ENCODE measurements at places on chromosomes 1 and 21. TPM values are rescaled to one million over a fixed set of nuclear protein-coding genes. Genes with fewer than 3 reads are reported as not detected.

Gene LCE2C
- total RNA-seq, result not detected

Gene IFI44L
- 6.6 TPM for total RNA-seq

Gene NBPF4
- not detected for total RNA-seq

Gene CLCA4
- not detected for total RNA-seq

Gene GGPS1
- 44.0 TPM for total RNA-seq

Gene LCE1F
- total RNA-seq, result not detected

- no peaks in the 10 kb centered on the region for H3K27me3 ChIP-seq
- no peak for DNase-seq
- no peaks in the 10 kb centered on the region for H3K36me3 ChIP-seq
Measured at GRCh38 chr1:113874012-113874879, 2.7 kb upstream of the PTPN22 start.

GRCh38 chr1:27365372-27366112, 1.2 kb downstream of the MAP3K6 start:
- no peaks in the 10 kb centered on the region for H3K36me3 ChIP-seq
- H3K27me3 ChIP-seq, result peaks cover 11% of the 10 kb centered on the region
- peak overlapping the region; percentile 68 for H3K4me3 ChIP-seq
- peaks cover 15% of the 10 kb centered on the region for H3K4me1 ChIP-seq
- no peak overlapping the region for H3K27ac ChIP-seq
- DNase-seq, result peak; percentile 74

- H3K27ac ChIP-seq, result no peak overlapping the region
- H3K4me3 ChIP-seq, result no peak overlapping the region
- no peaks in the 10 kb centered on the region for H3K4me1 ChIP-seq
- no peaks in the 10 kb centered on the region for H3K27me3 ChIP-seq
- no peak for DNase-seq
- peaks cover 78% of the 10 kb centered on the region for H3K36me3 ChIP-seq
Measured at GRCh38 chr21:43020771-43021170, 46.4 kb downstream of the PKNOX1 start.

GRCh38 chr1:70458131-70458530, 47.1 kb downstream of the CTH start:
- no peak for DNase-seq
- no peaks in the 10 kb centered on the region for H3K36me3 ChIP-seq
- no peaks in the 10 kb centered on the region for H3K4me1 ChIP-seq
- no peaks in the 10 kb centered on the region for H3K27me3 ChIP-seq

DNA sequence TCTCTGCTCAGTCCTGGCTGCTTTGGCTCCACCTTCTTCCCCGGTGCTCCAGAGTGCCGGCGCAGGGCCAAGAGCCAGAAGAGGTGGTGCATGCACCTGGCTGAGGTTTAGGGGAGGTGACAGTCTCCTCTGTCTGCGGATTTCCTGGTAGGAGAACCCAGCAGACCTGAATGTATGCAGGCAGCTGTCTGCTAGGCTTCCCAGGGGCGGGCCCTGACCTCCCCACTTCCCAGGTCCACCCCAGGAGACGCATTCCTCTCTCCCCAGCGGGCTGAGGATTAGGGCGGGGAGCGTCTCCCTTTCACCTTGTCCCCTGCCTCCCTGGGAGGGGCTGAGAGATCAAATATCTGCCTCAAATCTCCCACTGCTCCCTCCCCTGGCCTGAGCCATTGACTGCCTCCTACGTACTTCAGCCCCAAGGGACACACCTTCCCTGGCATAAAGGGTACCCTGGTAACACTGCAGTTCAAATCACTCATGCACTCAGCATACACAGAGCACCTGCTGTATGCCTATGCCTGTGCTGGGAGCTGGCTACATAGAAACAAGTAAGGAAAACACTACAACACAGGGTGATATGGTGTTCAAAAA, 27.5 kb downstream of the DMBX1 start:
- H3K27ac ChIP-seq, result no peak overlapping the region
- DNase-seq, result no peak
- H3K4me1 ChIP-seq, result peaks cover 5% of the 10 kb centered on the region
- H3K36me3 ChIP-seq, result no peaks in the 10 kb centered on the region

GRCh38 chr21:32140604-32141317, 138.1 kb downstream of the MIS18A start:
- H3K27me3 ChIP-seq, result peaks cover 17% of the 10 kb centered on the region
- H3K4me3 ChIP-seq, result no peak overlapping the region
- no peaks in the 10 kb centered on the region for H3K4me1 ChIP-seq

DNA sequence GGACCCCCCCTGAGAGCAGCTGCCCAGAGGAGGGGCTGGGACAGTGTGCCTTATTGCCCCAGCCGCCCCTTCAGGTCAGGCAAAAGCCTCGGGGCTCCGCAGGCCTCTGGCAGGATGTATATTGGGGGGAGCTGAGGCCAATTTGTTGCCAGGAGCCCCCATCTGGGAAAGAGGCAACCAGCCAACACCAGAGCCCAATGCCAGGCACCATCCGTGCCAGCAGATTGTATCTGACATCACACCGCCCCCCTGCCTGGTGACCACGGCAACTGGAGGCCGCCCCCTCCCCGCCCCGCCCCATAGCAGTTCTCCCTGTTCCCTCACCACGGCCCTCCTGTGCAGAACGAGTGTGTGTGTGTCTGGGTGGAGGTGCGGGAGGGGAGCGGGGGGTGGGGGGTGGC, 3.6 kb upstream of the PLEKHG5 start:
- H3K36me3 ChIP-seq, result no peaks in the 10 kb centered on the region
- no peak overlapping the region for H3K27ac ChIP-seq
- H3K4me1 ChIP-seq, result peaks cover 2% of the 10 kb centered on the region
- DNase-seq, result no peak

DNA sequence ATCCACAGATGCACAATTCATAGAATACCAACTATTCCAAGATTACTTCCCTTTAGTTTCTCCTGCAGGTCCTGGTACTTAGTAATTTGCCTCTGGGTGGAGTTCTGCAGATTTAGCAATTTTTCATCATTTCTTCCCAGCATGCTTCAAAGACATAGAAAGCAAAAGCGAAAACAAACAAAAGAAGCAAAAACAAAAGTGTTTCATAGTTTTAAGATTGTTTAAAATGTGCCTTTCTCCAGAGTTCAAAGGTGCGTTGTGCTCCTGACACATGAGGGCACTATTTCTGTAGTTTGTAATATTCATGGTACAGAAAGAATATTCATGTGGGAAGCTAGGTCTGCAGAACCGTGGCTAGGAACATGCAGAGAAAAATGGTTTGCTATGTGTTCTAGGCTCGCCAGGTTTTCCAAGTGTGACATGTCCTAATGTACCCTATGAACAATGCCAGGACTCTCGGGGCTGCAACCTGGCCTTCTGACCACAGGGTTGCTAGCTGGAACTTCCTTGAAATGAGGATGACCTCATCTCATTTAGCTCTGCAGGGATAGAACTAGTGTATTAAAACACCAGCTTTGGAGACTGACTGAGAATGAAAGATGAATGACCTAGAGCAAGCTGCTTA, 30.0 kb upstream of the RCSD1 start:
- no peak overlapping the region for H3K27ac ChIP-seq
- no peak overlapping the region for H3K4me3 ChIP-seq
- H3K4me1 ChIP-seq, result peaks cover 34% of the 10 kb centered on the region
- peak; percentile 33 for DNase-seq
- no peaks in the 10 kb centered on the region for H3K27me3 ChIP-seq

GRCh38 chr1:45750298-45751038, at the start of gene IPP:
Gene IPP, minus strand, starts transcription at chr1:45750653. Its CDS starts 4,242 bp downstream, at chr1:45746411.
- H3K4me1 ChIP-seq, result peaks cover 3% of the 10 kb centered on the region
- H3K36me3 ChIP-seq, result no peaks in the 10 kb centered on the region
- peak within 1 kb of the TSS; percentile 98 for H3K27ac ChIP-seq
- H3K27me3 ChIP-seq, result no peaks in the 10 kb centered on the region

DNA sequence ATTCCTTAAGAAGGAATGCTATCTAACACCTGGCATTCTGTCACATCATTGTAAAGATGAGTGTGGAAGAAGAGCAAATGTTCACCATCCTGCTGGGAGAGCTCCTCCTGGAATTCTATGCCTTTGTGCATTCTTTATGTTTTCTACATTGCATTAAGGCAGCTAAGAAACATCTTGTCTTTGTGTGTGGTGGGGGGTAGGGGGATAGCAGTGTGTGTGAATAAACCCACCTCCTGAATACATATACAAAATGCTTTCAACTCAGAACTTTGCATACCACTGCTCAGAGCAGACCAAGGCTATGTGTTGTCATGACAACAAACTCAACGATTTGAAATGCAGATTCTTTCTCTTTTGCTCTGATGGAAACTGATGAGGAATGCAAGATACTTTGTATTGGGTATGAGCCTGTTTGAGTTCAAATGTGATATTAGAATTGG, 193.6 kb upstream of the KAZN start:
- no peak overlapping the region for H3K4me3 ChIP-seq
- no peak overlapping the region for H3K27ac ChIP-seq
- DNase-seq, result no peak

- H3K36me3 ChIP-seq, result no peaks in the 10 kb centered on the region
- H3K27ac ChIP-seq, result no peak overlapping the region
- DNase-seq, result no peak
Measured at GRCh38 chr1:192474080-192474683, 101.4 kb upstream of the RGS1 start.

DNA sequence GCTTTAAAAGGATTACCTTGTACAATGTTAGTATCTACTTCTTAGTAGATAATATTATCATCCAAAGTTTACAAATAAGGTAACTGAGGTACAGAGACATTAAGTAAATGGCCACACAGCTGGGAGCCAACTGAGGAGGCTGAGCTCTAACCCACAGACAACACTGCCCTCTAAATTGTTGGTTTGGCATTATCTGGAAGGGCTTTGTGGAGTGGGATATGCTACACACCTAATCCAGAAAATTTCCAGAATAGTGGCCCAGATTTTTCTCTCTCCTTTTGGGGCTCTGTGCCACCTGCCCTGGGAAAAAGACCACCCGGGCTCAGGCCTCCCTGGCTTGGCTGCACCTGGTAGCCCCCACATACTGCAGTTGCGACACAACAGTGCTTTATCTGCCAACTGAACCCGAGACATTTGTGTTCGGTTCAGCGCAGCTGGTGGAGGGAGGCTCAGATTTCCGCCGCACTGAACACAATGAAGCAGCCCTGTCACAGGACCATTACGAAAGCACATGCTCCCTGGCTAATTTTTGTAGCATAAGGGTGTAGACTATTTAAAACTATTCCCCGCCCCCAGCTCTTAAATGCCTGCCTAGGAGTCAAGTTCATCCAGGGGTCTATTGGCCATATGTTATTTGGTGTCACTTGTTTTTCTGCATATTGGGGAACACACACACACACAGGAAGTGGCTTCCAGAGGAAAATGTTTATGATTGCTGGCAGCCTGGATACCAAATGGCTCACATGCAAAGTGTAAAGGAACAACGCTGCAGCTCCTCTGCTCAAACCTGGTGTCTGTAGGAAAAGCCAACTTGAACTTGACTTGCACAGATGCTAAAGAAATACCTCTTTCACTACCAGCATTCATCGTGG, 92.3 kb upstream of the ESRRG start:
- H3K36me3 ChIP-seq, result no peaks in the 10 kb centered on the region
- H3K27ac ChIP-seq, result no peak overlapping the region
- no peaks in the 10 kb centered on the region for H3K4me1 ChIP-seq
- H3K4me3 ChIP-seq, result no peak overlapping the region

- no peaks in the 10 kb centered on the region for H3K27me3 ChIP-seq
- no peaks in the 10 kb centered on the region for H3K4me1 ChIP-seq
- no peaks in the 10 kb centered on the region for H3K36me3 ChIP-seq
- no peak overlapping the region for H3K27ac ChIP-seq
- H3K4me3 ChIP-seq, result no peak overlapping the region
- DNase-seq, result no peak
Measured at GRCh38 chr1:57017200-57017599, 51.4 kb upstream of the C8B start.

GRCh38 chr1:186842547-186842946, 13.8 kb downstream of the PLA2G4A start:
- H3K4me3 ChIP-seq, result no peak overlapping the region
- no peak for DNase-seq
- H3K36me3 ChIP-seq, result no peaks in the 10 kb centered on the region
- H3K27ac ChIP-seq, result no peak overlapping the region
- H3K27me3 ChIP-seq, result no peaks in the 10 kb centered on the region

DNA sequence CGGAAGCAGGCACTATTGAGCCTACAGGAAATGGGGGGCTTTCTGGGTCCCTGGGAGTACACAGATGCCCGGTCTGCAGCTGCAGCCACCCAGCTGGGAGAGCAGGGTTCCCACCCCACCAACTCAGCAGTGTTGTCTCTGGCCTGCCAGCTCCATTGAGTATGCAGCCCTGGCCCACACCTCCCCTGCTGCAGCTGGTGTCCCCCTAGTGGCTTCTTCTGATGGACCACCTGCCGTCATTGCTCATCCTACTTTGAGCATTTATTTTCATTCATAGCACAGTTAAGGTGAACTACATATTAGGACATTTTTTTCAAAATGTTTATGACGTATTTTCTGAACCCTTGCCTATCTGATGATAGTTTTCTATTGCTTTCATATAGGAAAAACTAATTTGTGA, 189.8 kb upstream of the LYPLAL1 start:
- no peaks in the 10 kb centered on the region for H3K27me3 ChIP-seq
- H3K4me1 ChIP-seq, result no peaks in the 10 kb centered on the region
- no peak for DNase-seq
- H3K4me3 ChIP-seq, result no peak overlapping the region

Data from T-cell (primary cell).